Subcutaneous preadipocyte (primary cell): ENCODE measurements at places on chromosomes 1 and 21. TPM values are rescaled to one million over a fixed set of nuclear protein-coding genes. Genes with fewer than 3 reads are reported as not detected.

The RPTN gene
- total RNA-seq: not detected in 2 replicates

The RTCA gene
- 27.6 and 32.1 TPM in 2 replicates for total RNA-seq

The RGS8 gene
- not detected in 2 replicates for total RNA-seq

The MIXL1 gene
- not detected in 2 replicates for total RNA-seq

The RIMKLA gene
- total RNA-seq: not detected in 2 replicates

The DNASE2B gene
- not detected in 2 replicates for total RNA-seq

The LEMD1 gene
- total RNA-seq: not detected in 2 replicates

The S100A8 gene
- total RNA-seq: not detected in 2 replicates

The ADGRL4 gene
- 7.7 and 37.3 TPM in 2 replicates for total RNA-seq

The ITLN2 gene
- total RNA-seq: not detected in 2 replicates
